ENCODE measurements at places on chromosomes 1 and 21.
A peak's percentile ranks its signal among the peaks of the same experiment; 100 is the strongest.

DNA sequence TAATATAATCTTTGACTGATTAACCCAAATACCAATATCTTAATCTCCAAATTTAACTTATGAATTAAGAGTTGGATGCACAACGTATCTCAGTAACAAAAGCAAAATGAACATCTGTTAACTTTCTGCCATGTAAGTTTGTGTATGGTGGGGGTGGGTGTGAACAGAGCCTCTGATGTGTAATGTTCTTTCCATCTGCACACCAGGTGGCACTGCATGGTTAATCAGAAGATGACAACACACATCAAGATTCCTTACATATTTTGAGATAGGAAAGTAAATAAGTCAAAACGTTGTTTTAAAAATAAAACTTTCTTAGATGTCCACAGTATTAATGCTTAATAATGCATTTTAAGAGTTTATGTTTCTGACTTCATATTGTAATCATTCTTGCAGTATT is 251.9 kb downstream of the DPYD start:
- no peak for DNase-seq

GRCh38 chr1:229218612-229219025 is 52.3 kb upstream of the RAB4A start:
- no peak for DNase-seq

- no peak for DNase-seq
Measured at GRCh38 chr1:229454056-229454455, 20.2 kb upstream of the ACTA1 start.

DNA sequence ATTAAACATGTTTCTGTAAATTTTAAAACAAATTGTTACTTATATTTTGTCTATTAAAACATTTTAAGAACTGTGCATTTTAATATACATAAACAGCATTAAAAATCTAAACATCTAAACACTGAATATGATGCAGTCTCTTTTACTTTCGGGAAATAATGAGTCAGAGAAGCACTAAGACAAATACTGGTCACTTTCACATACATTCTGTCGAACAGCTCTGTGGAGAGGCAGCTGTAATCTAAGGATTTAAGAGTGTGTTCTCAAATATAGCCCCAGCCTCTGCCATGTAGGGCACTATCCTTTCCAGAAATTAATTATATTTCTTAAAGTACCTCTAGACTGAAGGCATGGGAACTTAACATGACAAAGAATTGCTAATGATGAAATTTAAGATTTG is 89.6 kb upstream of the PTGFR start:
- DNase-seq = no peak

DNA sequence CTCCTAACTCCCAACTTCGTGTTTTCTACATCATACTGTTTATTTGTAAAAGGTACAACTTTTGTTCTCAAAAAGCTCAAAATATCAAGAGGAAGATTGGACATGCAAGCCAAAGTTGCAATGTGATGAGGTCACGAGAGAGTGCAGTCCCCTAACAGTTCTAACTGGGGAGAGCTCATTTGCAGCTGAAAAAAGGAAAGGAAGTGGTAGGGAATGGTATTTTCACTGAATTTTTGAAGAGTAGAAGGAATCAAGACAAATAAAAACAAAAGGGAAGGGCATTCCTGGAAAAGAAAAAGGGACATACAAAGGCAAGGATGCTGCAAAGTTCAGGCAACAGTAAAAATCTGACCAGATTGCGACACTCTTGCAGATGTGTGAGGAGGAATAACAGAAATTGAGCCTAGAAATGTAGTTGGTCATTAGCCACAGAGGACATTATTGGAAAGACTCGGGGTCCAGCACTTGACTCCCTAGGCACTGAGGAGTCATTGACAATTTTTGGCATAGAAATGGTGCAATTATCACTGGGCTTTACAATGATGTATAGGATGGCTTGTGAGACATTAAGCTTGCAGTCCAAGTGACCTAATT is 67.9 kb downstream of the TBX15 start:
- DNase-seq = no peak

- no peak for DNase-seq
Measured at GRCh38 chr1:204254031-204254661, 40.4 kb upstream of the GOLT1A start.

DNA sequence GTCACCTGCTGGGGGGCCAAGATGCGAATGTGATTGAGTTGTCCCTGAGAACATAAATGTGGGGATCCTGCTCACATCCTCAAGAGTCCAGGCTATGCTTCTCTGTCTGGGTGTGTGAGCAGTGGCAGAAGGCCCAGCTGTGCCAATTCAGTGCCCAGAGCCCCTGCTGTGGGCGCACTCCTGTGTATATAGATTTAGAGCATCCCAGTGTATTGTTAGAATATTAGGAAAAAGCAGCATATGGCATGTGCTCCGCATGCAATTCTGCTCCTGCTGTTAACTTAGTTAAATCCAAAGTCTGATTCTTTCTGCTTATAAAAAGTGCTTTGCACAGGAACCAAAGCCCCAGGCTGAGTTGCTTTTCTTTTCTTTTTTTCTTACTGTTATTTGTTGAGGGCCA is 37.8 kb downstream of the FAM78B start:
- DNase-seq = no peak

DNA sequence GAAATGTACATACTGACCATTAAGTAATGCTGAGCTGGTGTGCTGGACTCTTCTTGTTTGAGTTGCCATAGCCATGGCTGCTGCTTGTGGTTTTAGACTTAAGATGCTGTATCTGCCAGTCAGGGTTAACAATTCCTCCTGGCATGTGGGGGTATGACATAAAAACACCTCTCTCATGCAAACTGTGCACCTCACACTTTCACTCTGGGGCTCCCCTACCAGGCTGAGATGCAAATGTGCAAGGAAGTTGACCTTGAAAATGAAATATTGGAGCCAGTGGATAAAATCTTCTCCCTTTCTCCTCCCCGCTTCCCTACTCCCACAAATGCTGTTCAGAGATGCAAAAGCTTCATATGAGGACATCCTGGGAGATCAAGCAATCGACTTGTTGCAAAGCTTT is 198.8 kb downstream of the FCRL5 start:
- DNase-seq = no peak

- DNase-seq = no peak
Measured at GRCh38 chr1:116130356-116130755, 19.2 kb downstream of the MAB21L3 start.

DNA sequence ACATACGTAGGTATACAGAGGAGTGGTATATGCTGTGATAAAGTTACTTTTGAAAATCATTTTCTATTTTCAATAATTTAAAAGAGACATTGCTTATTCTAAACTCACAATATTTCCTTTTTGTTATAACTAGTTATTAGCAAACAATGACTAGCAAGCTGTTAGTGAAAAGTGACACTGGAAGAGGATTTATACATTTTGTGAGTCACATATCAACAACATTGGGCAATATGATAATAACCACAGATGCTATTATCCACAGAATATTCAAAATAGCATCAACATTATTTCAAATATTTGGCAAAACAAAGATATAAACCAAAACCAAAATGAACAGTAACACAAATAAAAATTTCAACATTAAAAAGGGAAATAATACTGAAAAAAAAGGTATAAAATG is 104.0 kb upstream of the HP1BP3 start:
- DNase-seq = no peak

DNA sequence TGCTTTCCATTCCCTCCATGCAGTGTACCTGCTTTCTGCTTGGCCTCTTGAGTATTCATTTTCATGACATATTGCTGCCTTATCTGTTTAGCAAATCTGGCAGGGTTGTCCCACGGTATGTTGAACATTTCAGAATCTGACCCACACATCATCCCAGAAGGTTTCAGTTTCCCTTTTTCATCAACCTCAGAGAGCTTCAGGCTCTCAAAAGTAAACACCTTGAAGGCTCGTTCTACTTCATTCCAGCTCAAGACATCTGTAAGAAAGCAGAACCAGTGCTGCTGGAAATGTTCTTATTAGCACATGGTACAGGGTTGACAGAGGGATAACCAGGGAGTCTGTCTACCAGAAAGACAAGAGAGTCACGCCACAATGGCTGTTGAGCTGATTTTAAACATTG is 103.6 kb downstream of the SPAG17 start:
- no peak for DNase-seq

DNA sequence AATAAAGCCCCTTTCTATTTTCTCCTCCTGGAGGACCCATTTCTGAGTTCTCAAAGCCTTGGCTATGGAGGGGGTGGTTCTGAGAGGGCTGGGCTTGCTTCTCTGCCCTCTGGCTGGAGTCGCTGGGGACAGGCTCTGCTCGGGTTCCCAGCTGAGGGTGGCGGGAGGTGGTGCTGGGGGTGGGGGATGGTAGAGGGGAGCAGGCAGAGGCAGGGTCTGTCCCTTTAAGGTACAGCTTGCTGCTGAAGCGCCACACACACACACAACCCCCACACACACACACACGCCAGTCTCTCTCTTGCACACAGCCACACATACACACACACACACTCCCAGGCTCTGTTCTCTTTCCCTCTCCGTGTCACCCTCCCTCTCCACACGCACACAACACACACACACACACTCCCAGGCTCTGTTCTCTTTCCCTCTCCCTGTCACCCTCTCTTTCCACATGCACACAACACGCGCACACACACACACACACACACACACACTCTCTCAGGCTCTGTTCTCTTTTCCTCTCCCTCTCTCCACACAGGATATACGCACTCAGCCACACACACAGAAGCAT is 69.8 kb upstream of the SSBP3 start:
- DNase-seq = no peak

- DNase-seq = peak; percentile 37
Measured at GRCh38 chr1:175146529-175147213, 45.9 kb downstream of the KIAA0040 start.

DNA sequence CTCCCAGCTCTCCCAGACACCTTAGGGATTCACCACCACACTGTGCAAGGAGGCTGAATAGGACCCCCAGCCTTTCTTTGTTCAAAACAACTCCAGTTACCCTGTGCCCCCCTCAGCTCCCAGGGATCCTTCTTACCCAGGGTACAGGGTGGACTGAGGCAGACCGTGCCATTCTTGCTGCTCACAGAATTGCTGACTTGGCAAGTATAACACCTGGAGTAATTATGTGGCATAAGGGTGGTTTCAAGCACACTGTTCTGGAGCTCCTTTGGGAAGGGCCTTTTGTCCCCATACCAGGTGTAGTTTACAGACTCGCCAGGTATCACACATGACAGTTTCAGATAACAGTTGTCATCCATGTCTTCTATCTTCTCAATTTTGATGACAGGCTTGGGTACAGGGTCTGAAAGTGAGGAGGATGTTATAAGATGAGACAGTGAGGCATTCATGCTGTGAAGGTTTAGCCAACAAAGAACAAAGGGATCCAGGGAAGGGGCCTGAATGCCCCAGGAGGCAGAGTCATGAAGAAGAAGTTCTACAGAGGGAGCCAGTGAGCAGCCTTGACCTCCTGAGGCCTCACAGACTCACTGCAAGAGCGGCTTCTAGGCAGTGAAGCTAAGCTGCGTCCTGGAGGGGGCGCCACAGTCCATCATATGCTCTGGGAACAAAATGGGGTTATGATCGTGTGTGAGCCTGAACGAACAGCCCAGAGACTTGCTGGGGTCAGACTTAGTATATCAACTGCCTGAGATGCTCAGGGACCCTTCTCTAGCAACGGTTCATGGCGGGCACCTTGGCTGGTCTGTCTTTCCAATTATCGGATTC is 30.3 kb downstream of the CD48 start:
- peak; percentile 66 for DNase-seq

DNA sequence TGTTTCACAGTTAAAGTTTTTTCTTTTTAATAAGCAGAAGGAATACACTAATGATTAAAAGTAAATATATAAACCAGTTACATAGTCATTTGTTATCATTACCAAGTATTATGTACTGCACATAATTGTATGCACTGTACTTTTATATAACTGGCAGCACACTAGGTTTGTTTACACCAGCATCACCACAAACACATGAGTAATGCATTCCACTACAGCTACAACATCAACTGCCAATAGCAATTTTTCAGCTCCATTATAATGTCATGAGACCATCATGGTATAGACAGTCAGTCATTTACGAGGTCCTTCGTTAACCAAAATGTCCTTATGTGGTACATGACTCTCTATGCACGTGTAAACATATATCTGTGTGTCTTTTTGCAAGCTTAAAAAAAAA is 35.2 kb downstream of the SCYL3 start:
- no peak for DNase-seq

DNA sequence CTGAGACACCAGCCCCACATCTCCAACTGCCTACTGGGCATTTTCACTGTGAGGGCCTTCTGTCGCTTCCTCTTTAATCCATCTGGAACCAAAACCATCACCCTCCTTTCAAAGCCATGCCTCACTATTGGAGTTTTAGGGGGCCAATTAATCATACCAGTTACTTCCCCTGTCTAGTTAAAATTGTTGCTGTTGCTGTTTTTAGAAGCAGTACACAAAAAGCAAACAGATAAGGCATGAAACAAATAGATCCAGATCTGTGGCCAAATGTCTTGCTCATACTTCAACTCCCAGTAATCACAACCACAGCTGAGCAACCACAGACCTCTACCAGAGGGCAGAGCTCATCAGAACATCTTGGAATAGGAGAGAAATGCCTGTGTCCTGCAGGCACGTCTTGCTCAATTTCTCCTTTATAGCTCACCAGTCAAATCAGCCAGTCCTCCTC is 133.8 kb upstream of the C1orf105 start:
- DNase-seq = no peak

GRCh38 chr1:211210052-211210451 is 49.1 kb upstream of the RCOR3 start:
- DNase-seq = no peak

DNA sequence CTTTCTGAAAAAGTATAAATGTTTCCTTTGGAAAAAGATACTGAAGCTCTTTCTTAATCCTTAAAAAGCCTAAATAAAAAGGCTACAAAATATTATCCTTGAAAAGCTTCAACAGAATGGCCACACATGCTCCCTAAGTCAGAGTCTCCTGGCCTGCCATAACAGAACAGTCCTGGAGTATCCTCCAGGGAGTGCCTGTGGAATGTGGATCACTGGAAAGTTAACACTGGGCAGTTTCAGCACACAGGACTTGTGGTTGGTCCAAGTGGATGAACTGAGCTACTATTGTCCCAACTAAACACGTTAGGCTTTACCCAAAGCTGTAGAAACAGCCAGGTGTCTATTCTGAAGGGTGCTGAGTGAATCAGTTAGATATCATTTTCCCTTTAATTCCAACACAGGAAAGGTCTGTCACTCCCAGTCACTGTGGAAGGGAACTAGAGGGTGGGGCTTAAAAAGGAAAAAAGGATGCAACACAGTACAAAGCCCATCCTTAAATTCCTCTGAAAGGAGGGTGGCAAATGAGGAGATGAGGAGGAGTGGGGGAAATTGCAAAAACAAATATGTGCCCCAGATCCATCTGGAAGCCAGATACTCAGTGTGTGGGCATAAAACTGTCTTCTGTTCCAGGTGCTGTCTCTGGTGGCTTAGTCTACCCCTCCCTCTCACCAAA is 196.3 kb upstream of the SPAG17 start:
- DNase-seq = no peak

DNA sequence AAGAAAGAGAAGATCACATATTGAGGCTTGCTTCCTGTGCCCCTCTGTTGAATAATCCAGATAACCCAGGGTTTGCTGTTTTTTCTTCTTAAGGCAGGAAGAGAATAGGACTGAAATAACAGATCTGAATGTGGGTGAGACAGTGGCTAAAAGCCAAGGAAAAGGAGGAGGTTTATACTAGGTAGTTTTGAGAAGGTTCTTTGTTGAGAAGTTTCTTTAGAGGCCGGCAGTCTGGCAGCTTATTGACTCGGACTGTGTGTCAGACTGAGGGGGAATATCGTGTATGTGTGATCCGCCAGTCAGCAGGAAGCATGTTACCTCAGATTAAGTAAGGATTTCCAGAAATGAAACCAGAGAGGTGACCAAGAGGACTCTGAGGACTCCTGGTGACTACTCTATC is 119.8 kb downstream of the PLA2G4A start:
- DNase-seq = no peak
